SIG-M5 (cell line): ENCODE measurements at places on chromosomes 2 and 18.

DNA sequence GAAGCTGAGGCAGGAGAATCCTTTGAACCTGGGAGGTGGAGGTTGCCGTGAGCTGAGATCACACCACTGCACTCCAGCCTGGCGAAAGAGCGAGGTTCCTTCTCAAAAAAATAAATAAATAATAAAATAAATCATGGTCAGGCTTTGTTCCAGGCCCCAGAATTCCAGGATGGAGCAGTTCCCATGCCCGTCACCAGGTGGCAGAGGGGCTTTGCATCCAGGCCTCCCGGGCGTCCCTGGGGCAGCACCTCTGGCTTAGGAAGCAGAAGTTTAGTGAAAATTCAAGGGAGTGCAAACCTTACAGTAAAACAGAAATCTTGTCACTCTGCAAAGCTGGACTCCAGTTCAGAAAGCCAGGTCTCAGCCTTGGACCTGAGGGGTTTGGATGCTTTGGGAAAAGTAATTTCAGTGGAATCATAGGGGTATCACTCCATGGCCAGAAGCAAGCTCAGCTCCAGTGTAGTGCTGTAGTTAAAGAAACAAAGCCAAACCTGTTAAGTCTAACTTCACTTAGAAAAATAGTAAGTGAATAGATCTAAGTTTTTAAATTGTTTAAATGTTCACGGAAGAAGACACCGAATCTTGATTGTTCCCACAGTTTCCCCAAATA, 512.7 kb downstream of the CMPK2 start:
- no peak for DNase-seq

DNA sequence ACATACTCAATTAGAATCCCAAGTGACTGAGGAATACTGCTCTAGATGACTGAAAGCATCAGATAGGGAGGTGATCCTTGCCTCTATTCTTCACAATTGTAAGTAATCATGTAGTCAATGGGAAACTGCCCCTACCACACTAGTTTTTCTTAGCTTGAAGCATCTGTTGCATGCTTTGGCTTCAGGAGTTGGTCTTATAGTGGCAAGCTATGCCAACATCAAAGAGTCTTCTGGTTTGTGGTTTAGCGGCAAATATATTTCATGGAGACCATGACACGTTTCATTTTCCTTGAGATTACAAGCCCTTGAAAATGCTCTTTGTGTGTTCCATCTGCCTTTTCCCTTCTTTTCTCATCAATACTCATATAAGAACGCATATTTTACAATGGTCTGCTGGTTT, 12.9 kb downstream of the DCC start:
- DNase-seq: no peak

DNA sequence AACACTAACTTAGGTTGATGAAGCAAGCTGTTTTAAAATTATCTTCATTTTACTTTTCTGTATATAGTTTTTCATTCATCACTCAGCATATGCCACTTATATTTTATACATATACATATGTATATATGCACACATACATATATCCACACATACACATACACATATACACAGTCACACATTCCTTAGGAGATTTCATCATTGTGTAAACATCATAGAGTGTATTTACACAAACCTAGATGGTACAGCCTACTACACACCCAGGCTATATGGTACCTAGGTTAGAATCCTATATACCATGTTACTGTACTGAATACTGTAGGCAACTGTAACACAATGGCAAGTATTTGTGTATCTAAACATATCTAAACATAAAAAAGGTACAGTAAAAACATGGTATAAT, 295.5 kb upstream of the LYPD1 start:
- no peak for DNase-seq

- no peak for DNase-seq
Observed at GRCh38 chr18:35060122-35060815, 19.1 kb downstream of the MAPRE2 start.

GRCh38 chr2:18611184-18611583, 21.8 kb upstream of the NT5C1B start:
- DNase-seq: no peak

DNA sequence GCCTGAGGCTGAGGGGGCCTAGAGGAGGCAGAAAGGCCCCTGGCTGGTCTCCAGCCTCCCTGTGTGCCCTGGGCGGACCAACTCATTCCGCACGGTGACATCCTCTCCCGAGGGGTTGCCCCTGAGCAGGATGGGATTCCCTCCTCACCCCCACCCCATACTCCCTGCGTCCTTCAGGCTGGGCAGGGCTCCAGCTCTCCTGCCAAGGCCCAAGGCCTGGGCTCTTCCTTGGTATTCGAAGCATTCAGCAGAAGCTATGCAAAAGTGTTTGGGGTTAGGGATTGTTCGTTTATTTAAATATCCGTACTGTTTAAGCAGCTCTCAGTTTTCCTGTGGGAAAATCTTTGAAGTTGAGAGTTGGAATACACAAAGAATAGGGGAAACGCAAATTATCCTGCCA, 113.1 kb upstream of the RAB12 start:
- no peak for DNase-seq

GRCh38 chr2:178473931-178474330, 4.5 kb downstream of the FKBP7 start:
- DNase-seq: no peak

DNA sequence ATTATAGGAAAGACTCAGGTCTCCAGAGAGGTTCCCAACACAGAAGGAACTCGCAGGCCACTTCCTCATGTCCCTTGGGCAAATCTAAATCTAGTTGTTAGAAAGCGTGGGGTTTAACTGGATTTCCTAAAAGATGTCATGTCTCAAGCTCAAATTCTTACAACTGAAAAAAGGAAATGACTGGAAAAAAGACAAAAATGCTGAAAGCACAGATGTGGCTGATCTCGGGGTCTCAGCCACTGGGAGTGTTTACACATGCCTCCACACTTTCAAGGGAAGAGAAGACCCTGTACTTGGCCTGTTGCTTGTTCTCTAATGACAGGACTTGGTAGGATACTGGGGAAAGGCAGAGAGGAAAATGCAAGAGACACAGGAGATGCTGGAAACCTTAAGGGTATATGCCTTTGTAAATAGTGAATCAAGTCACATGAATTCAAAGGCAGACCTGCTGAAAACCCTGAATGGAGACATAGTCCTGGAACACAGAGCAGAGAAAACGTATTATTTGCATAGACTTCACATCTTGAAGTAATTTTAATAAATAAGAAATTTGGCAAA, 160.9 kb upstream of the MEIS1 start:
- DNase-seq: no peak

- DNase-seq: no peak
Observed at GRCh38 chr2:44367591-44367990, 5.8 kb downstream of the CAMKMT start.

- no peak for DNase-seq
Observed at GRCh38 chr18:49948975-49949374, 135.6 kb upstream of the ACAA2 start.

DNA sequence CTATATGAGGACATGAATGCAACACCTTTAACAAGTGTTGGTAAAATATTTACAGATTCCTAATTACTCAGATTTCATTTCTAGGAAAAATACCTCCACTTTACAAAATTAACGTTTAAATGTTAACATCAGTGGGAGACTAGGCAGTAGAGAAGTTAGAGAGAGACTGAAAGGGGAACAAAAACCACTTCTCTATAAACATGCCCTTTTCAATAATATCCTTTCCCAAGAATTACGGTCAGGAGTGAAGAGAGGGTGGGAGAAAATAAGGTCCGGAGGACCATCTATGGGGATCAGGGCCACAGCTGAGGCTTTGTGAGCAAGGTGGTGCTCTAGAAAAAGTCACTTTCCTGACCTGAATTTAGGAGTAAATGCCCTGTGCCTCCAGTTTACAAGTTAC, 65.3 kb upstream of the WIPF1 start:
- no peak for DNase-seq

- DNase-seq: no peak
Observed at GRCh38 chr18:36558234-36558633, 260.7 kb downstream of the FHOD3 start.

DNA sequence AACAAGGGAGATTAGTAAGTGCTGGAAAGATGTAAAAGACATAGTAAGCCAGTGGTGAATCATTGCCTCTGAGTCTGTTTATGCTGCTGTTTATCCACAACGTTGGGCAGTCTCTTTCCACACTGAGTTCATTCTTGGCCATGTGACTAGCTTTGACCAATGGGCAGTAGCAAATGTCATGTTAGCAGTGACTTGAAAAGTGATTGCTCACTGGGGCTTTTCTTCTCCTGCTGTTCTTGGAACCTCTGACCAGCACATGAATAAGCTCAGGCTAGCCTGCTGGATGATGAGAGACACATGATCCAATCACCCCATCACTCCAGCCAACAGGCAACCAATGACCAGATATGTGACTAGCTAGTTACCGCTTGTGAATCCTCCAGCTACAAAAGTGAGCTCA, 360.4 kb downstream of the SLC4A3 start:
- no peak for DNase-seq

DNA sequence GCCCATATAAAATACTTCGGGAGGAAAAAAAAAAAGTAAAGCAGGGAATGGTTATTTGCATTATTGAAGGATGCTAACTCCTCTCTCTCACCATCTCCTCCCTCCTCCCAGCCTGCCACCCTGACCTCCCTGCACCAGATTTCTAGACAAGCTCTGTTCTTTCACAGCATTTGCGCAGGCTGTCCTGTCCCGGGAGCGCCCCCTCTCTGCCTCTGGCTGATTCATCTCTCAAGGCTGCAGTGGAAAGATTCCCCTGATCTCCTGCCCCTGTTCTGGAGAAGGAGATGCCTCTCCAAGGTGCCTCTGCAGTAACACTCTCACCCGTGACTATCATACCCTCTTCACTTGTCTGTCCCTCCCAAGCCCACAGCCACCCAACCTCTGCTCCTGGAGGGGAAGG, 38.5 kb downstream of the COL4A4 start:
- no peak for DNase-seq

GRCh38 chr18:48548011-48548771, 9.4 kb downstream of the CTIF start:
- DNase-seq: no peak

DNA sequence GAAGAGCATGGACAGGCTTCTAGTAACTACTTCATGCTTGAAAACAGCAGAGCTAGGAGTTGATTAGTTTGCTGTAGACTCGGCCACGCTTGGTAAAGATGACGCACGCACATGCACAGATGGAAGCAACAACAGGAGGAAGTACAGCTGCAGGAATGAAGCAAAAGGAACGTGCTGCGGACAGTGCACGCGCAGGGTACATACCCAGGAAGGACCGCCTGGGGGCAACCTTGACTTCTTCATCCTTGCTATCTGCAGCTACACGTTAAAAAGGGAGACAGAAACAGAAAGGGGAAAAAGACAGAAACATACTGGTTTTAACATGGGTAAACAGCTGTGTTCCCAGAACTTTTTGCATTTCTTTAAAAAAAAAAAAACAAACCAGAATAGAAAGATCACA, 17.7 kb downstream of the SLC66A2 start:
- no peak for DNase-seq

- DNase-seq: no peak
Observed at GRCh38 chr2:100470898-100471514, 724 bp downstream of the NMS start.

GRCh38 chr2:41170589-41170988, 718.7 kb upstream of the SLC8A1 start:
- DNase-seq: no peak

DNA sequence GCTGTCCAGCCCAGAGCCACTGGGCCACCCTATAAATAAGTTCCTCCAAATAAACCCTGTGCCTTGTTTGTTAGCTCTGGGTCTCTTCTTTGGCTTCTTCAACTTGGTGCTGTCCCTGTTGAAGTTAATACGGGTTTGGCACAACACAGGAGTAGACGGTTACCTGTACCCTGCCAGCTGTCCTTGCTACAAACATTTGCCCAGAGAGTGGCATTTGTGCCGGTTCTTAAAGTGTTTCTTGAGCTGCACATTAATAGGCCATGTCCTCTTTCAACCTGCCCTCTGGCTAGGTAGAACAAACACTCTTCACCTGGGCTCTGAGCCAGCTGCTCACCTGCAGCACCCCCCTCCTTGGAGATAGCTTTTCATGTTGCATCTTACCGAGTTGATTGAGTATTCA, 139.2 kb downstream of the NEDD4L start:
- DNase-seq: no peak

GRCh38 chr18:58276789-58277739, 233.0 kb downstream of the NEDD4L start:
- no peak for DNase-seq

- no peak for DNase-seq
Observed at GRCh38 chr18:79600596-79600995, 79.0 kb upstream of the CTDP1 start.

DNA sequence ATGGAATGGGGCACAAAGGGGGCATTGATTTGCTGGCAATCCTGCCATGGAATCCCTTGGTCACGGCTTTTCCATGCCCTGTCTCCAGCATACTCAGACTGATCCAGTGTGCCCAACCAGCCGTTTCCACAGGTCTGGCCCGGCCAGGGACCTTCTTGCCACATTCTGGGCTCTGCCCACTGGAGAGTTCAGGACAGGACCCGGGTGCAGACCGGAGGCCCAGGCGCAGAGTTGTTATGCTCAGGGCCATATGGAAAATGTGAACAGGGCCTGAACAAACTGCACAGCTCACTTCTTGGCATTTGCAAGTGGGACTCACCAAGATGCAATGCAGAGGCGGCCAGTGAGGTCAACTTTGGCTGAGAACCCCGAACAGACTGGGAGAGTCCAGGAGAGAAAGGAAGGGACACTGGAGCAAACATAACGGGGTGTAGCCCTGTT, 15.6 kb upstream of the ASAP2 start:
- DNase-seq: no peak

- no peak for DNase-seq
Observed at GRCh38 chr18:46283895-46284295, 179.7 kb downstream of the HAUS1 start.

GRCh38 chr2:233386382-233387041, 32.2 kb downstream of the DGKD start:
- no peak for DNase-seq

DNA sequence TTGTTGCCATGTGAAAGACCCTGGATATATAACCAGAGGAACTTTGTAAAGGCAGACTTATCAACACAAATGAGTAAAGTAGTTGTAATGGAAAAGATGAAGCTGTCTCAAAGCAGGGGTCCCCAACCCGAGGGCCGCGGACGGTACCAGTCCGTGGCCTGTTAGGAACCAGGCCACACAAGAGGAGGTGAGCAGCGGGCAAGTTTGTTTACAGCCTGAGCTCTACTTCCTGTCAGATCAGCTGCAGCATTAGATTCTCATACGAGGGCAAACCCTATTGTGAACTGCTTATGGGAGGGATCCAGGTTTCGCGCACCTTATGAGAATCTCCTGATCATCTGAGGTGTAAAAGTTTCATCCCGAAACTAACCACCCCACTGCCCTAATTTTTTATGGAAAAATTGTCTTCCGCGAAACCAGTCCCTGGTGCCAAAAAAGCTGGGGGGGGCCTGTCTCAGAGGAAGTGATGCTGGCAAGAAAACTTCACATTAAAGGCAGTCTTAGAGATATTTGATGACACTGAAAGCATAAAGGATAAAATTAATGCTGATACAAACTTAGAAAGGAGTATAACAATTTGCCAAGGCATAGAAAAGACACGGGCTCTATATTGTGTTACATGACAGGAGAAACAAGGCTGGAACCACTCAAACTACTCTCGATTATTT, 57.5 kb upstream of the MSTN start:
- DNase-seq: no peak
